ENCODE measurements at places on chromosomes 7 and 10.
A peak's percentile ranks its signal among the peaks of the same experiment; 100 is the strongest.

GRCh38 chr10:76559892-76560220, 1077.8 kb downstream of the KCNMA1 start:
- no peak for DNase-seq

DNA sequence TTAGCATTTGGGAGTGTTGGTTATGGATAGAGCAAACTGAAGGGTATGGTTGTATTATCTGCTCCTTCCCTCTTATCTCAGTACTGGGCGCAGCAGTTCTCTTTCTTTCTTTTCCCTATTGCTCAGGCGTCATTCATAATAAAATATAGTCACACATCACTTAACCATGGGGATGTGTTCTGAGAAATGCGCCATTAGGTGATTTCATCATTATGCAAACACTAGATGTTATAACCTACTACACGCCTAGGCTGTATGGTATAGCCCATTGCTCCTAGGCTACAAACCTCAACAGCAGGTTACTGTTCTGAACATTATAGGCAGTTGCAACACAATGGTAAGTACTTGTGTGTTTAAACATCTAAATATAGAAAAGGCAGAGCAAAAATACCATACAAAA, 401.7 kb downstream of the EXOC4 start:
- no peak for DNase-seq

GRCh38 chr7:132044247-132044646, 487.8 kb upstream of the PODXL start:
- DNase-seq = no peak

GRCh38 chr7:71184136-71184535, 52.2 kb downstream of the GALNT17 start:
- DNase-seq = no peak

GRCh38 chr10:1365540-1366321, 309.5 kb downstream of the WDR37 start:
- no peak for DNase-seq

- peak; percentile 65 for DNase-seq
These were observed 1.2 kb downstream of the GFRA1 start for GRCh38 chr10:116271593-116272439.

- DNase-seq = no peak
These were observed 59.3 kb upstream of the APBB1IP start for GRCh38 chr10:26378861-26379294.

GRCh38 chr7:70997261-70997660, 134.7 kb upstream of the GALNT17 start:
- no peak for DNase-seq

All from AG08396 (cell line).